Inflammatory macrophage treated with lipopolysaccharide for 4 hours (primary cell): ENCODE measurements at places on chromosomes 2 and 18.

GRCh38 chr2:234885886-234886285, 65.9 kb upstream of the SH3BP4 start:
- no peak for DNase-seq

- DNase-seq: peak; percentile 82
These were observed 37.5 kb downstream of the CMPK2 start for GRCh38 chr2:6828299-6828584.

DNA sequence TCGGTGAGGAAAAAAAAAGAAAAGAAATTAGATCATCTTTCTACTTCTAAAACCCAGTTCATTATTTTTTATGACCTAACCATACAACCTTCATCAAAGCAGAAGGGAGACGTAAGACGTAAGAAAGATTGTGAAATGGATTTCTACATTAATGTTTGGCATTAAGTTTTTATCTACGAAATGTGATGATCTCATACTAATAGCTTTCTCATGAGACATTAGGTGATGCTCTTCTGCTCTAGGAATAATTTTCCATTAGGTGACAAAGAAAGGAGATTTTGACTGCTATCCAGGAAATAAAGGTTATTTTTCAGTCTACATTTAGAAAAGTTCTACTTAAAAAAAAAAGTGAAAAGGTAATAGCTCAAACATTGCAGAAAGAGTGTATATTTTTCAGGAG, 748.6 kb downstream of the ERBB4 start:
- DNase-seq: no peak

- no peak for DNase-seq
These were observed 73.5 kb downstream of the KCNF1 start for GRCh38 chr2:10985260-10985659.

GRCh38 chr18:23853448-23854195, 160.9 kb upstream of the TTC39C start:
- peak; percentile 30 for DNase-seq

DNA sequence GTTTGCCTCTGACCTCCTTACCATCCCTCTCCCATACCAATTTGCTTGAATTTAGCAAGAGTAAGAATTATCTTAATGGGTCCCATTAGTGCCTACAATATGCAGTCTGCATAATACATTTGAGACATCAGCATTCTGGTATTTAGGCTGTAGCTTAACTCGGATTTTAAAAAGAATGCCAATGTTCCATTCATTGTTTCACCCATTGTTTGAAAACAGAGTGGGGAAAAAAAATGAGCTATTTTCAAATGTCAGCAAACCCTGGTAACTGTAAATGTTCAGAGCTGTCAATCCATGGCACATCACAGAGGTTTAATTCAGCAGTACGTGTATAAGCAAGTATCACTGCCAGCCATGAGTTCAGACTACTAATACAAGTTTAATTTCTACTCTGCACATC, 61.9 kb upstream of the TSPYL6 start:
- DNase-seq: no peak

DNA sequence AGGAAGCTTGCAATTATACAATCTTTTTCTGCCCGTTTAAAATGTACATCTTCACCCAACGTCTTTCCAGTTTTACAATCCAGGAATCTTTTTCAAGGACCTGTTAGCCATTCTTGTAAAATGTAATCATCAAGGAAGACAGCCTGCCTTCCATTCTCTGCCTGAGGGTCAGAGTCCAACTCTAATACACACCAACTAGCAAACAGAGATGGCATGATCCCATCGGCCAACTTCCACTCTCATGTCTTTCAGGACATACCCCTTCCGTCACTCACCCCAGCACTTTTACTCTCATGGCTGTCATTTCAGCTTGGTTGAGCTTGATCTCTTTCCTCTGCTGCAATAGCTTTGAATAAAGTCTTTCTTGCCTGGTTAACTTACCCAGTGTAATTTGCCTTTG, 172.5 kb upstream of the NETO1 start:
- DNase-seq: no peak

DNA sequence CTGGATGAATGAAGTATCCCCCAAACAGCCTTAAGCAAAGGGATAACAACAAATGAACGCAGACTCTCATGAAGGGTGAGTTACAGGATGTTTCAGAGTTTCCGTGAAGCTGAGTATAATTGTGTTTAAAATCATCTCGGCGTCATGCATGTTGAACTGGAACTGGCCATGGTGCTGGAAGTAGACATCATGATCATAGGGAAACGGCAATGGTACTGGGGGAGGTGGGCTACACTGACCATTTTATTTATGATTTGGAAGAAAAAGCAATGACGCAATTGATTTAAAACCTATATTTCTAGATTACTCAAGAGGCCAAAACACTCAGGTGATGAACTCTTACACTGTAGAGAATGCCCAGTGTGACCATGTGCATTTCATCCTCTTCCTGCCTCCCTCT, 387.9 kb upstream of the MYT1L start:
- DNase-seq: no peak

DNA sequence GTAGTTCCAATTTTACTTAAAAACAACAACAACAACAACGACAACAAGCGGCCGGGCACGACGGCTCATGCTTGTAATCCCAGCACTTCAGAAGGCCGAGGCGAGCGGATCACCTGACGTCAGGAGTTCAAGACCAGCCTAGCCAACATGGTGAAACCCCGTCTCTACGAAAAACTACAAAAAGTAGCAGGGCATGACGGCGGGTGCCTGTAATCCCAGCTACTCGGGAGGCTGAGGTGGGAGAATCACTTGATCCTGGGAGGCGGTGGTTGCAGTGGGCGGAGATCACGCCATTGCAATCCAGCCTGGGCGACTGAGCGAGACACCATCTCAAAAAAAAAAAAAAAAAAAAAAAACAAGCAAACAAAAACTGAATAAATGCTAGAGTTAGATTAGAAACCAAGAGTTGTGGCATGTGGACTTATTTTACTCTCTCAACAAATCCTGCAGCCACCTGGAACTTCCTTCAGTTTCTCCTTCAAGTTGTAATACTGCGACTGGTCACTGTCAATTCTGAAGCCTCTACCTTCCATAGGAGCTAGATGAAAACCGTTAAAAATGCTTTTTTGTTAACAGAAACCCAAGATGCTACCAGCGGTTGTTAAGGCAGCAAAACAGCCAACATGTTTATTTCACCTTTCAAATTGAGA, 1.3 kb downstream of the ATP5F1A start:
- peak; percentile 3 for DNase-seq

- no peak for DNase-seq
These were observed 199.3 kb downstream of the LTBP1 start for GRCh38 chr2:33146102-33146501.

GRCh38 chr2:127118038-127118437, 11.1 kb upstream of the BIN1 start:
- DNase-seq: no peak

DNA sequence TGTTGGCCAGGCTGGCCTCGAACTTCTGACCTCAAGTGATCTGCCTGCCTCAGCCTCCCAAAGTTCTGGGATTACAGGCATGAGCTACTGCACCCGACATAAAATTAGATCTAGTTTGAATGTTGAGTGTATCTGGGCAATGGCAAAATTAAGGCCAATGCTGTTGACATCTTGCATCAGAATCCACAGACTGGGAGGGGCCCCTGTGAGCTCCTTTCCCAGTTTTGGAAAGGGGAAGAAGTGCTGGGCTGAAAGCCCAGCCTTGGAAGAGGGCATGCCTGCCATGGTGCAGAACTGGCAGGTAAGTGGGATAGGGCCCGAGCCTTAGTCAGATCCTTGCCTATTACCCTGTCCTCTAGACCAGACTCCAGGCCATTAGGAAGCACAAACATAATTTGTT, 4.5 kb upstream of the MYOM1 start:
- DNase-seq: no peak

- DNase-seq: no peak
These were observed 125.5 kb downstream of the IRS1 start for GRCh38 chr2:226674123-226674522.

GRCh38 chr18:46627136-46627535, 29.9 kb downstream of the LOXHD1 start:
- no peak for DNase-seq

- no peak for DNase-seq
These were observed 47.9 kb downstream of the FRZB start for GRCh38 chr2:182818501-182818900.

GRCh38 chr2:15298770-15299169, 262.4 kb downstream of the NBAS start:
- no peak for DNase-seq

DNA sequence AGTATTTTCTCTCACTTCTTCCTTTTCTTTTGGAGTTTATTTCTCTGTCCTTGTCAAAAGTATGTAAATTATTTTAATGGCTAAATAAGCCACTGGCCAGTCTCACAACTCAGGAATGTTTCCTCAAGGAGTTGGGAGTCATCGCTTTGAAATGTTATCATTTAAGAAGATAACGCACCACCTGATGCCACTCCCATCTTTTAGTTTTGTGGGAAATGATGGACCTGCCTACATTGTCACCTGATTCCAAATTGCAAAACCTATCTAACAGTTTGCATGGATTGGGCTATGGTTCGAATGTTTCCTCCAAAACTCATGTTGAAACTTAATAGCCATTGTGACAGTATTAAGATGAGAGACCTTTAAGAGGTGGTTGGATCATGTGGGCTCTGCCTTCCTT, 32.4 kb upstream of the PPM1B start:
- DNase-seq: no peak

GRCh38 chr2:199707593-199708185, 143.3 kb downstream of the FTCDNL1 start:
- no peak for DNase-seq

GRCh38 chr2:26345283-26345544, 729 bp upstream of the SELENOI start:
- DNase-seq: no peak

- no peak for DNase-seq
These were observed 24.5 kb downstream of the MAL start for GRCh38 chr2:95049961-95050360.

GRCh38 chr18:36831139-36831538, 2.2 kb downstream of the KIAA1328 start:
- no peak for DNase-seq

GRCh38 chr2:133365117-133365516, 203.1 kb downstream of the NCKAP5 start:
- DNase-seq: no peak

GRCh38 chr2:11588228-11589110, 54.6 kb downstream of the GREB1 start:
- no peak for DNase-seq

DNA sequence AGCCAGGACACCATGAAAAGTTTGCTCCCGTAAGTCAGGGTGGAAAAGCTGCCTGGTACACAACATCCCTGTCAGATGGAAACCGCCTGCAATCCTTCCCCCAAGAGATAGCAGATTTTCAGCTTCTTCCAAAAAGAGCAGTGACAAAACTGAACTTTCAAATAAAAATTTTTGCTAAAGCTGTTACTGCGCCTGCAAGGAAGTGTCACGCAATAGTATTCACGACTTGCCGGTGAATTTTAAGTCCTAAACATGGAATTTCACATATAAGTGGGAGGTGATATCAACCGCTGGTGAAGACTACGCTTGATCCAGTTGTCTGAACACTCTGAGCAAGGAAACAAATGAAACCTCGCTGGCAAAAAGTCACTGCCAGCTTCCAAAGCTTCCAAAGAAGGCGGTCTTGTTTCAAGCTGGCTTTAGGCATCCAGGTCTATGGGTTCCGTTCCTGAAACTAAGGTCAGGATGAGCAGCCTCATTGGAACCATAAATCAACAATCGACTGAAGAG, 2.8 kb downstream of the COL6A3 start:
- DNase-seq: no peak

DNA sequence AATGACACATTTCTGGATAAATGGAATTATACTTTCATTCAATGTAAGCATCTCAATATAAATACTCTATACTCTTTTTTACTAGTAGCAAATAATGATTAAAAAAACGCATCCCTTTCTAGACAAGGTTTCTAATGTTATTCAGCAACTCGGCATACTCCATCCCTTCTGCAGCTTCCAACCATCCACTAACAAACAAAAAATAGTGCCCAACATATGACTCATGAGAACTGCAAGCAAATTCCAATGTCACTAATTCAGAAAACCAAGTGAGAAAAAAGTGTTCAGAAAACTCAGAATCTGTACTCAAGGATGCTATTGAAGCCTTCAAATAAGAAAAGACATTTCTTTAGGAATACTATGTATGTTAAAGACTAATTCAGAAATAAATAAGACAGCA, 140.0 kb downstream of the BAZ2B start:
- no peak for DNase-seq

- DNase-seq: no peak
These were observed 92.1 kb downstream of the IRS1 start for GRCh38 chr2:226707499-226707898.

DNA sequence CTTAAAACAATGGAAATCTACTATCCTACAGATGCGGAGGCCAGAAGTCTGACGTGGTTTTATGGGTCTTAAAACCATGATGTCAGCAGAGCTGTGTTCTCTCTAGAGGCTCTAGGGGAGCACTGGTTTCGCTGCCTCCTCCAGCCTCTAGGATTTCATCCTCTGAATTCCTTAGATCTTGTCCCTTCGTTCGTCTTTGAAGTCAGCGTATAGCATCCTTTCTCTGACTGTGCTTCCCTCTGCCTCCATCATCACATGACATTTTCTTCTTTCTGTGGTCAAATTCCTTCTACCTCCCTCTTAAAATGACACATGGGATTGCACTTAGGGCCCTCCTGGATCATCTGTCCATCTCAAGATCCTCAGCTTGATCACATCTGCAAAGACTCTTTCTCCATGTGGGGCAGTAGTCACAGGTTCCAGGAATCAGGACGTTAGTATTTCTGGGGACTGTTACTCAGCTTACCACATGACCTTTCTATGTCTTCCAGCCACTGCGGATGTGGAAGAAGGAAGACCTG, 22.7 kb upstream of the NCK2 start:
- DNase-seq: no peak

GRCh38 chr2:234725528-234726264, 226.1 kb upstream of the SH3BP4 start:
- no peak for DNase-seq

DNA sequence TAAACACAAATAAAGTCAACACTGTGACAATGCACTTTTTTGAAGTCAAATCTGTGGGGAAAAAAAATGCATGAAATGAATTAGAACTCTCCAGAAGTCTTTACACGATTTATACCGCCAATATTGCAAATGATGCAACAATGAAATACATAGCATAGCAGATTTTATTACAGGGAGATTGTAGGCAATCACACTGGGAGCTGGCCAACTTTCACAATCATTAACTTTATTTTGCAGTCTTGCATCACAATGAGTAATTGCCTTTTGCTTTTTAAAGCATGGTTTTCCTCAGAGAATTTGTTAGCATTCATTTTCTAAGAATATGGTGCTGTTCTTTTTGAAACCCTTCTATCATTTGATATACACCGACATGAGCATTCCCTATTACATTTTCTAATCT, 366.4 kb upstream of the FSIP2 start:
- DNase-seq: no peak

DNA sequence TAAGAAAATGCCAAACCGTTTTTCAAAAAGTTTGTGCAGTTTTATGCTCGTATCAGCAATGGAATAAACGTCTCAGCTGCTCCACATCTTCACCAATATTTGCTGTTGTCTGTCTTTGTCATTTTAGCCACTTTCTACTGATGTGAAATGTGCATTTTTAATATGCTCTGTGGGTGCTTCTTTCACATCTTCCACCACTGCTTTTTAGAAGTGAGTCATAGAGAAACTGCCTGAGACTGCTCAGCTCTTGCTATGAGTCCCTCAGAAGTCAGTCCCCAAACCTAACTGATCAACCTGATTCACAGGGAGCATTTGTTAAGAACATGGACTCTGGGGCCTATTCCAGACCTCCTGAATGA, 41.0 kb upstream of the EPC2 start:
- no peak for DNase-seq

GRCh38 chr2:226135861-226136548, 663.6 kb downstream of the IRS1 start:
- no peak for DNase-seq

GRCh38 chr18:7096838-7097237, 20.8 kb downstream of the LAMA1 start:
- no peak for DNase-seq
